Lung microvascular endothelial cell (primary cell): ENCODE measurements at places on chromosomes 4 and X. TPM values are rescaled to one million over a fixed set of nuclear protein-coding genes. Genes with fewer than 3 reads are reported as not detected.

Gene CABS1
- total RNA-seq = not detected in 2 replicates

Gene PPEF2
- under 0.01 TPM in 1 of 2 replicates, not detected in the other for total RNA-seq

Gene RIPPLY1
- total RNA-seq = not detected in 2 replicates

Gene TGIF2LX
- not detected in 2 replicates for total RNA-seq

Gene F8A2
- not detected in 2 replicates for total RNA-seq

Gene FHIP1A
- 0.22 and 0.60 TPM in 2 replicates for total RNA-seq

Gene IGFBP7
- total RNA-seq = 724 and 1,907 TPM in 2 replicates

Gene IL21
- not detected in 2 replicates for total RNA-seq

Gene TNIP2
- 58.4 and 70.6 TPM in 2 replicates for total RNA-seq

Gene MAGEB10
- not detected in 2 replicates for total RNA-seq
